ENCODE measurements at places on chromosomes 3 and 15.

DNA sequence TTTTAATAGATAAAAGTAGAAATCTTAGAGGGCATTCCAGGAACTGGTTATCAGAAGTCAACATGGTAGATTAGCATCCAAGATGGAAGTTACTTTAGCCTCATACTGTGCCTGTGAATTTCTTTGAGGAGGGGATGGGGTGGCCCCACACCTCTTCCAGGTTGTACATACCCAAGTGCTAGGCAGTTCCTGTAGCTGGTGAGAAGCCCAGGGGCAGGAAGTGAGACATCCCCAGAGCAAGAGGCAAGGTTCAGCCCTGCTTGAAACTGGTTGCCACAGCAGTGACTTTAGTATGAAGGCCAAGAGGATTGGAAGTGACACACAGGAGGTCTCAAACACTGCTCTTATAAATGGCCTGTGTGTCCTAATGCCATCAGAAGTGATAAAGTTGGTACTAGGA, 11.9 kb downstream of the GTPBP8 start:
- no peak for DNase-seq

DNA sequence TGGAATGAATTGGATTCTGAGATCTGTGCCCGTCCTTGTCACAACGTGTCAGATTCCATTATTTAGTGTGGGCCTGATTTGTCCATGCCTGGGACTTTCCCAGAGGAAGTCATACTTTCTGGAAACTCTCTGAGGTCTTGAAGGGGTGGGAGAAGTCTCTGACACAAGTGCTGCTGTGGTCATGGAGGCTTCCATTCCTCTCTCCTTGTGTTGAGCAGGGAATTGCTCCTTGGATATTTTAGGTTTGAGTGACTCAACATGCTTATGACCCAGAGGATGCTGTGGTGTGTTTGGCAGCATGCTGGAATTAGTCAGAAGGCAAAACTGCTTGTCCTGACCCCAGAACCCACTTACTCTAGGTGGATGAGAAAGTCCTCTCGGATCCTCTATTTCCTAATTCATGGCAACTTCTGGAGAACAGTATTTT, 132.1 kb downstream of the LPP start:
- peak; percentile 91 for DNase-seq

DNA sequence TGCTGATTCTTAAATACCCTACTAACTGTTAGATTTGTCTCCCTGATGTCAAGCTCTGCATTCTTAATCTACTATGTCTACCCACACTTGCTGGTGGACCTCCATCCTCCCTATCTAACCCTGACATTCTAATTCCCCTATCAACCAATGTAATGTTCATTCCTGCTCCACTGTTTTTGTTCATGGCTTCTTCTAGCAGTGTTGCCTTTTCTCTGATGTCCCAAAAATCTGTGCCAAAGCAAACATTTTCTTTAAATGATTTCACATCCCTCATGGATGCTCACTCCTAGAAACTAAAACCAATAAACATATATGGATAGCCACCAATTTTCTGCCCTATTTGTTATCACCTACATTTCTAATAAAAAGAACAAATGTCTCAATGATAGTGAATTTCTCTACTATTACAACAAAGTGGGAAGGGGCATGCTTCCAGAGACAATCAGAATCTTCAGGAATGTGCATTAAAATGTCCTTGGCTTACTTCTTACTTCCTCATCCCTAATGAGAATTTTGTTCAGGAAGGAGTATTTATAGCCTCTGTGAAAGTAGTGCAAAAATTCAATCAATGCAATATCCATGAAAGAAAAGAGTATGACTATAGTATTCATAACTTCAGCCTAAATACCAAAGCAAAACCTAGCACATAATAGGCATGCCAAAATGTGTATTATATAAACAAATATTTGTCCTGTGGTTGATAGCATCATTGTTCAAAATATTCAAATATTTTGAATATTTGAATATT, 273.3 kb downstream of the ZNF385D start:
- DNase-seq, result peak; percentile 18

- peak; percentile 92 for DNase-seq
Measured at GRCh38 chr15:98954411-98954810, 53.2 kb downstream of the PGPEP1L start.

- DNase-seq, result no peak
Measured at GRCh38 chr3:168693870-168694269, 598.1 kb upstream of the GOLIM4 start.

DNA sequence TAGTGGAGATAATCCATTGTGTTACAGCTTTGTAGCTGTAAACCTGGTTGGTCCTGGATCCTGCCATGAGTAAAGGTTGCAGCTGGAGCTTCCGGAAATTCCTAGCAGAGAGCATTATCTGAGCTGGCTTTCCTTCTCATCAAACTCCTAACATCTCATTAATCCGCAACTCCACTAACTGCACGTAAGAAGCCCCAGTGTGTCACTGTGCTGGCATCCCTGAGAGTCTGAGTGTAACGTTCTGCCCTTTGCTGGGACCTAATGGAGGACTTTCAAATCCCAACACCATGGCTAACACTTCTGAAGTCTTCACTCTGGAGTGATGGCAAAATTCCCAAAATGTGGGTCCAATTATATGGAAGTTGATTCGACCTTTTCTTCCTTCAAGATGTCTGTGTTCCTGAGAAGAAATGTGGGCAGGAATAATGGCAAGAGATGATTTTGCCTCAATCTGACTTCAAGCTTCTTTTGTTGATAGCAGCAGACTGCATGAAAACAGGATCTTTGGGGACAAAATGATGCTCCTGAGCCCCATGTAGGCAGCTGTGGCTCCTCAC, 9.6 kb upstream of the TRPM1 start:
- DNase-seq, result no peak

- DNase-seq, result no peak
Measured at GRCh38 chr3:104198131-104198530, 1168.6 kb upstream of the ALCAM start.

DNA sequence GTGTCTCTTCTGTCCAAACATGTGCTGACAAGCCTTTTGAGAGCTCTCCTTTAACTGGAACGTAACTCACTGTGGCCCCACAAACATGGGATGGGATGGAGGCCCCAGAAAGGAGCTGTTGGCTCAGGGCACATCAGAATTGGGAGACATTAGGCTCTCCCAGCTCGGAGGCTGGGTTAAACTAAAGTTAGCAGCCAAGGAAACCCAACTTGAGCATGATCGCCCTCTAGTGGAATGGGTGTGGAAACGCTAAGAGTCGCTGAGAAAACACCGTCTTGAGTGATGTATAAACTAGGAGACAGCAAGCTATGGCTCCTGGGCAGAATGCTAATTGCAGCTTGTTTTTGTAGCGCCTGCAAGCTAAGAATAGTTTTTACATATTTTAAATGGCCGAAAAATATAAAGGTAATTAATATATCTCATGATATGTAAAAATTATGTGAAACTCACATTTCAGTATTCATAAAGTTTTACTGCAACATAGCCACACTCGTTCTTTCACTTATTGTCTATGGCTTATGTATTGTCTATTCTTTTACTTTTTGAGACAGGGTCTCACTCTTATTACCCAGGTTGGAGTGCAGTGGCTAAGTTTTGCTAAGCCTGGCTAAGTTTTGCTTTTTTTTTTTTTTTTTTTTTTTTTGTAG, 138.8 kb upstream of the HACD2 start:
- peak; percentile 81 for DNase-seq

DNA sequence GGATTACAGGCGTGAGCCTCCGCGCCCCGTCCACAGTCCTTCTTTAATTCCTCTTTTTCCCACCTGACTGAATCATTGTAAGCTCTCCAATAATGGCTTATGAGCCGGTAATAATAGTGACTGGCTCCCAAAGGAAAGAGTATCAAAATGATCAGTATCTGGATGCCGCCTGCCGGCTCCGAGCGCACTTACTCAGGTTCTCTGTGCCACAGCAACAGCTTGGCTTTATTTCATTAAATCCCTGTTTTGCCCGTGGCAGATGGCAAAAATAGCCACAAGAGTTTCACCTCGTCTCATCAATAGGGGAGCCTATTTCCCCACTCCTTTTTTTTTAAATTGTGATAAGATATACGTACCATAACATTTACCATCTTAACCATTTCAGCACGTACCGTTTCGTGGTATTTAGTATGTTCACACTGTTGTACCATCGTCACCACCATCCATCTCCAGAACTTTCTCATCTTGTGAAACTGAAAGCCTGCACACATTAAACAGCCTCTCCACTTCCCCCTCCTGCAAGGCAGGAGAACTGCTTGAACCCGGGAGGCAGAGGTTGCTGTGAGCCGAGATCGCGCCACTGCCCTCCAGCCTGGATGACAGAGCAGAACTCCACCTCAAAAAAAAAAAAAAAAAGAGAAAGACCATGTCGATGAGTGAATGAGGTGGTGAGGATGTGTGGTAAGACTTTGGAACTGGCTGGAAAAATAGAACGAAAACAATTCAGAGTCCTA, 80.7 kb upstream of the DLG1 start:
- DNase-seq, result no peak

GRCh38 chr3:112489674-112490479, 9.4 kb downstream of the BTLA start:
- no peak for DNase-seq

DNA sequence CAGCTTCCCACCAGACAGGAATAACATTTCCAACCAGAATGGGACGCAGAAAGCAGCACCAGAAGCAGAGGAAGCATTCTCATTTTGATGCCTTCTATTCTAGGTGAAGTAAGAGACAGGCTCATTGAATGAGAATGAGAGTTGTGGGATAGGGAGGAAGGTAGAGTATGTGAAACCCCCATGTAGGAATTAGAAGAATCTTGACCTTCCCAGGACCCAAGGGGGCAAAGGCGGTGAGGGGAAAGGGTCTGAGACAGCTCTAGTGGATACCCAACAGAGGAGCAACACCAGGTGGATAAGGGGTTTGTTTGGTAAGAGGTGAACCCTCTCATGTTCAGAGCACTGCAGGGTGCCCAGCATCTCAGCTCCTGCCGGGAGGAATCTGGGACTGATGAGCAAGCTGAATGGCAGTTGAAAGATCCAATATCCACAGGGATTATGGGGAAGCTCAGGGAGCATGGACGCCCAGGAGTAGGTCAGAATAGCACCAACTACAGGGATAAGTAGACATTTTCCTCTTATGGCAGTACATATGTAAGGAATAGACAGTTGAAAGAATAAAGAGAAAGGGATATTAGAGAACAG, 77.0 kb downstream of the PLCL2 start:
- no peak for DNase-seq

DNA sequence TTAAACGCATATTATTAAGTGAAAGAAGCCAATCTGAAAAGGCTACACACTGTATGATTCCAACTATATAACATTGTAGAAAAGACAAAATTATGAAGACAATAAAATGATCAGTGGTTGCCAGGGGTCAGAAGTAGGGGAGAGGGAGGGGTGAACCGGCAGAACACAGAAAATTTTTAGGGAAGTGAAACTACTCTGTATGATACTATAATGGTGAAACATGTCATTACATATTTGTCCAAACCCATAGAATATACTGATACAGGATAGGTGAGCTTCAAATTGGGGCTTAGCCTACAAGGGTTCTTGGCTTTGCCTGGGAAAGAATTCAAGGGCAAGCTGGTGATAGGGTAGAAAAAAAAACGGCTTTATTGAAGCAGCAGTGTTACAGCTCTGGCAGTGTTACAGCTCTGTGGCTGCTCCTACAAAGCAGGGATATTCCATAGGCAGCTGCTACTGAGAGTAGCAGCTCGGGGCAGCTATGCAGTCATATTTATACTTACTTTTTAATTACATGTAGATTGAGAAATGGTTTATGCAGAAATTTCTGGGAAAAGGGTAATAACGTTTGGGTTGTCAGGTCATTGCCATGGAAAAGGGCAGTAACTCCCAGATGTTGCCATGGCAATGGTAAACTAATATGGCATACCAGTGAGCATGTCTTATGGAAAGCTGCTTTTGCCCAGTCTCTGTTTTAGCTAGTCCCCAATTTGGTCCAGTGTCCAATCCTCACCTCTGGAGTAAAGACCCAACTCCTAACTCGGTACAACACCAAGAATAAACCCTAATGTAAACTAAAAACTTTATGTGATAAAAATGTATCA, 125.1 kb upstream of the SLC25A36 start:
- DNase-seq, result no peak

DNA sequence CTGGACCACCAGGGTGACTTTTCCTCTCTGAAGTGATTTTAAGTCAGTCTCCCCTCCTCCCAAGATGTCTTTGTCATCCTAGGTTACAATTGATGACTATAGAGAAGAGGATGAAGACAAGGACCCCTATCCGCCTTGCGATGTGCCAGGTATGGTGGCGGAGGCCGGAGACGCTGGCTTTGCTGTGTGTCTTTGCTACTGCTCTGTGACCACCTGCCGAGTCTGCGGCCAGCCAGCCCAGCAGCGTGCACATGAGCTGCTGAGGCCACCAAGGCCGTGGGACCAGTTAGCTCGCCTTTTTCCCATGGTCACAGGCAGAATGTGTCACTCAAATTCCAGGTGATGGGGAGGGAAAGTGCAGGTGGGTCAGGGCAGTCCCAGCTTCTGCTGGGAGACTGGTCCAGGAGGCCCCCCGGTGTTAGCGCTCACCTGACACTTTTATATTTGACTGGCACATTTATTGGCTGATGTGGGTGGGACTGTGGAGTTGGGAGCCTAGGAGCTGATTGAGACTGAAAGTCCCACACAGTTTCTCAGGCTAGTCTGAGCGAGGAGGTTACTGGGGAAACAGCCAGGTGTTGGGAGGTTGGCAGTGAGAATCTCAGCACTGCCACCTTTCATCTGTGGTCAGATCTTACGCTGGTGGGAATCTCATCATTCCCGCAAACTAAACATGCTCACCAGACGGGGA, 114.1 kb downstream of the CHDH start:
- DNase-seq, result no peak

DNA sequence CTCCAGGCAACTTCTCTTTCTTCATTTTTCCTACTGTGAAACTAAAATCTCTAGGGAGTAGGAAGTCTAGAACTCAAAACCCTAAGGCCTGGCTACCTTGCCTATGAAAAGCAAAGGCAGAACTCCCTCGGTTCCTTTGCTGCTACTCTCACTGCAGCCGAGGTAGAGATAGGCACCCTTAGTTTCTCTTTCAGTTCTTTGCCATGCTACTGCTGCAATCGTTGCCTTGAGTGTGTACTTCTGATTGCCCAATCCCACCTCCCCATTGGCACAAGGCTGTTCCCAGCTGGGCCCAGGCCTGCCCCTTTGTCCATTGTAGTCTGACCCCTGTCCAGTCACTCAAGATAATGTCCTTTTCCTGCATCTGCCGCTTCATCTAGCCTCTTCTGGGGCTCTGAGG, 92.3 kb upstream of the MRPS22 start:
- no peak for DNase-seq

- no peak for DNase-seq
Measured at GRCh38 chr15:70556779-70557178, 206.6 kb downstream of the UACA start.
